Astrocyte of the spinal cord (primary cell): ENCODE measurements at places on chromosomes 13 and 19.

GRCh38 chr13:112447306-112447705, 71.2 kb downstream of the SPACA7 start:
- DNase-seq: no peak

- DNase-seq: peak; percentile 36
These were observed 2.0 kb downstream of the GPI start for GRCh38 chr19:34366738-34367623.

GRCh38 chr13:105452895-105453294, 1082.6 kb downstream of the EFNB2 start:
- DNase-seq: no peak

GRCh38 chr13:19993024-19993423, 34.5 kb downstream of the ZMYM2 start:
- no peak for DNase-seq

DNA sequence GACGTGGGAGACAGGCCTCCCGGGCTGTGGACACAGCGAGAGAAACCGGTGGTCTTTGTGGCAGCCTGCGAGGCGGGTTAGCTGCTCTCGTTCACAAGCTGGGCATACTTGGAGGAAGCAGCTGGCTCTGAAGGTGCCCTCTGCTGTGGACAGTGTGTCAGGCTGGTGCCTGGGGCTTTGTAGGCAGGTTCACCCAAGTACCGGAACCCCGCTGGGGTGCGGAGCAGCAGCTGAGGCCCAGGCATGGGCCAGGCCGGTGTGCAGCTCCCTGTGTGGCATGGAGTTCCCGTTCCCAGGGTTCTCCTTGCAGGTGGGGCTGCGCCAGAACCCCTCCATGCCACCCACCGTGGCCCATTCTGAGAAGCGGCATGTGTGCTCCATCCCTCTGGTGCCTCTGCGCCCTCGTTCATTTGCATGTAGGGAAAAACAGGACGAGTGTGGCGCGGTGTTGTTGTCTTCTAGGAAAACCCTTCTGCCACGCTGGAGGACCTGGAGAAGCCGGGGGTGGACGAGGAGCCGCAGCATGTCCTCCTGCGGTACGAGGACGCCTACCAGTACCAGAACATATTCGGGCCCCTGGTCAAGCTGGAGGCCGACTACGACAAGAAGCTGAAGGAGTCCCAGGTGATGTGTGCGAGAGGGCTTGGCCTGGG, 20.0 kb downstream of the UPF1 start:
- DNase-seq: no peak

DNA sequence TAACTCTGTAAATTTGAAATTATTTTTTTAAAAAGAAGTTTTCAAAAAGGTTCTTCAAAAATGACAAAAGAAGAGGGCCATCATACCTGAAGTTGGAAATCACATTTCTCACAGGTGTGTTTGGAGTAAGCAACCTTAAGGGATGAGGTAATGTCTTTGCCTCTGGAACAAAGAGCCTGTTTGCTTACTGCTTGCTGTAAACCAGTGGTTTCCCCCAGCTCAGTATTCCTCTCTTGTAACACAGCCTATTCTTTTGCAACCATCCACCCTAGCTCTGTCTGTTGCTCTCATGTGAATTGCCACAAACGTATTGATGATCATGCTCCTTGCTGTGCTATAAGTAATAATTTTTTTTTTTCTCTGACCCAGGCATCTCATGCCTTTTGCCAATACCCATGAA, 38.1 kb downstream of the UCHL3 start:
- no peak for DNase-seq

GRCh38 chr13:108940121-108940520, 310.7 kb downstream of the MYO16 start:
- DNase-seq: no peak

- DNase-seq: peak; percentile 66
These were observed 17.7 kb downstream of the GPC6 start for GRCh38 chr13:93244141-93244917.

GRCh38 chr19:50724522-50725217, 1.5 kb downstream of the CLEC11A start:
- peak; percentile 98 for DNase-seq

DNA sequence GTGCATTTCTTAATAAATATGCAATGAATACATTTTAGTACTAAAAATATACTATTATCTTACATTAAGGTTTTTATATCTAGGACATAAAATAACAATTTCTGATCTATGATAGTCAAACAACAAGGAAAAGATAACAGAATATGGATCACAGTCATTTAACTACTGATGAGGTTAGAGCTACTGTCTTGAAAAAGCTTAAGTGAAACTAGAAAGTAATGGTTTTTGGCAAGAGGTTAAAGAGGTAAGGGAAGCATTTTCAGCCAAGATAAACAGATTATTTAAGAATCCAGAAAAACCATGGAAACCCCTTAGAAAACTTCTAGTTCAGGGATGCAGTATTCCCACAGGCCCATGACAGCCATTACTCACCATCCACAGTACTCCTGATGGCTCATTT, 787.4 kb downstream of the DACH1 start:
- peak; percentile 32 for DNase-seq

GRCh38 chr13:28394422-28394821, 100.5 kb downstream of the FLT1 start:
- DNase-seq: peak; percentile 2

DNA sequence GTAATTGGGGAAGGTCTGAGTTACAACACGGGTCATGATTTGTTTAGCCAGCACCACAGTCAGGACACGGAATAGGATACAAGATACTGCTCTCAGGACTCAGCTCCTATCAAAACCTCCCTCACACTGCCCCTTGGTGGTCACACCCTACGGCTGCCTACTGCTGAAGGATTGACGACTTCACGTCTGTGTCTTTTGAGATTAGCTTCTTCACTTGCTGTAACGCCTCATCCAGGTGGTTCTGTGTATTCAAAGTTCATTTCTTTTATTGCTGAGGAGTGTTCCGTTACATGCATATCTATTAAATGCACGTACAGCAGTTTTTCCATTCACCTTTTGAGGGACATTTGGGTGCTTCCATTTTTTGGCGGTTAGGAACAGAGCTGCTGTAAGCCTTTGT, 46.3 kb downstream of the URI1 start:
- no peak for DNase-seq

DNA sequence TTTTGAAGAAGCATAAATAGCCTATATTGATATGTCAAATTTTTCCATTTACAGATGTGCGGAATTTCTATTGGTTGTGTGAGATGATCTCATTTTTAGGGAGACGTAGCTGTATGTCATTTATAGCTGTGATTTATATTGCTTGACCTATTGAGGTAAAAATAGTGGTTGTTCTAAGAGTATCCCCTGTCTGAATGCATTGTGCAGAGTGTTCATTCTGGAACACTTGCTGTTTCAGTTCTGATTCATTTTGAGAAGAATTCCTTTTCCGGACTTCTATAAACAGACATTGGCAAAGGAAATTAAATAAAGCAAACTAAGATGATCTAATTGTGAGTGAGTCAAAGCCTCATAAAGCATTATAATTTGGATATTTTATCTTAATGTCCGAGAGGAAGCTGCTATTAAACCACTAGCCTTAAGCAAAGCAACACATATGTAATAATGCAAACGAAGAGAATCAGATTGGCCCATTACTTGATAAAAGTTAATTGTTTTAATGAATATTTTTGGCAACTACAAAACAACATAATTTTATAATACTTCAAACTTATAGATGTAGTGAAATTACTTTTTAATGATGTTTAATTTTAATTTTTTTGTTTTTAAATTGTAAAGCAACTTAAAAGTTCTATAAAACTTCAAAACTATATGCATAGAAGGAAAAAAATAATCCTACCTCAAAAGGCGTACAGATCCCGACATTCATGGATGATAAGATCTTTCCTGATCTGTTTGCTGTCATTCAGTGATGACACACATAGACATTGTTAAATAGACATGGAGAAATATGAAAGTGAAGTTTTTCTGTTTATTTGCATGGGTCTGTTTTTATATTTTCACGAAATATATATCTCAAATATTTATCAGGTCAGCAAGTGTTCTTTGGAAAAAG, 942.6 kb upstream of the SLC10A2 start:
- peak; percentile 85 for DNase-seq

DNA sequence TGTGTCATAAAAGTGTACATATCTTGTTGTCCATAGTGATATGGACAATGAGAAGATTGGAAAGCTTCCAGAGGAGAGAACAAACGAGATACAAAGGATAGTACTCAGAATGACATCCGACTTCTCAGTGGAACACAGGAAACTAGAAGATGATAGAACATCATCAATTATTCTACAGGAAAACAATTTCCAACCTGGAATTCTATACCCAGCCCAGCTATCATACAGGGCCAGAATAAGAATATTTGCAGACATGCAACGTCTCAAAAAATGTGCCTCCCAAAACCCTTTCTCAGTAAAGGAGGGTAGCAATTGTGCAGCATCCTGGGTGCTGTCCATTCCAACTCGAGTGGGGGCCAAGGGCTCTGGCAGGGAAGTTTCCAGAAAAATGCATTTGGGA, 24.0 kb downstream of the F2RL3 start:
- no peak for DNase-seq

DNA sequence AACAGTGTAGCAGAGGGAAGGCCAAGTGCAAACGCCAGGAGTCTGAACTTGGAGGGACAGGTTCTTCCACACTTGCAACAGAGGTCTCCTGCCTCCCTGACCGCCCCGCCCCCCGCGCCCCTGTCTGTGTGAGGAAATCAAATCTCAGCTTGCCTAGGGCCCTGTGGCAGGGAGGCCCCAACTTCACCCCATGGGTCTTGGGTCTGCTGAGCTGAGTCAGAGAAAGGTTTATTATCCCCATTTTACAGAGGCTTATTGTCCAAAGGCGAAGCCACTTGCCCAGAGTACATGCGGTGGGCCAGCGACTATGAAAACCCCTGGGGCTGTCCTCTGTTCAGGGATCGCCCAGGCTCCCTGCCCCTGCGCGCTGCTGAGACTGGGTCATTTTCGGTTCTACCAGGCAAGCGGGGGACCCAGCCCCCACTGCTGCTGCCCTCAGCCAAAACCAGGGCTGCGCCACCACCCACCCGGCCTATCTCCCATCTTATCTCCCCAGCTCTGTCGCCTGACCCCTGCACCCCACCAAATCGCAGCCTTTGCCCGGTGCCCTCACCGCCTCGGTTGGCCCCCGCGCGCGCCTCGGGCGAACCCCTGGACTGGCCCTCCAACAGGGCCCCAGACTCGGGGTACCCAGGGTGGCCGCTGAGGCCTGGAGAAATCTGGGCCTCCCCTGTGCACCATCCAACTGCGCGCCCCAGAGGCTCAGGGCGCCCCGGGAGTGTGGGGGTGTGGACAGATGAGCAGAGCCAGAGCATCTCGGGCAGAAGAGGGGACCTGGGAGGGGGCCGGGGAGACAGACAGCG, 850 bp upstream of the CERS4 start:
- DNase-seq: no peak

DNA sequence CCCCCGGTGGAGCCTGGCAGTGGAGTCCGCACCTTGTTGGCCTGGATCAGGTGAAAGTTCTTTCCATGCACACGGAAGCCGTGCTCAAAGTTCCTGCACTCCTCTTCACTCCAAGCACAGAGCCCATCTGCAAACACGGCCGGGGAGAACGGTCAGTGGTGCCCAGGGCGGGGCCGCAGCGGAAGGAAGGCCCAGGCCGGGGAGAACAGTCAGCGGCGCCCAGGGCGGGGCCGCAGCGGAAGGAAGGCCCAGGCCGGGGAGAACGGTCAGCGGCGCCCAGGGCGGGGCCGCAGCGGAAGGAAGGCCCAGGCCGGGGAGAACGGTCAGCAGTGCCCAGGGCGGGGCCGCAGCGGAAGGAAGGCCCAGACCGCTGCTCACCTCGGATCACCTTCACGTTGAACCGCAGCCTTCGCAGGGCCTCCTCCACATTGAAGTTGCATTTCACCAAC, 20.6 kb upstream of the PLPP2 start:
- DNase-seq: no peak

- DNase-seq: peak; percentile 99
These were observed 105.2 kb downstream of the COL4A2 start for GRCh38 chr13:110412132-110412914.

DNA sequence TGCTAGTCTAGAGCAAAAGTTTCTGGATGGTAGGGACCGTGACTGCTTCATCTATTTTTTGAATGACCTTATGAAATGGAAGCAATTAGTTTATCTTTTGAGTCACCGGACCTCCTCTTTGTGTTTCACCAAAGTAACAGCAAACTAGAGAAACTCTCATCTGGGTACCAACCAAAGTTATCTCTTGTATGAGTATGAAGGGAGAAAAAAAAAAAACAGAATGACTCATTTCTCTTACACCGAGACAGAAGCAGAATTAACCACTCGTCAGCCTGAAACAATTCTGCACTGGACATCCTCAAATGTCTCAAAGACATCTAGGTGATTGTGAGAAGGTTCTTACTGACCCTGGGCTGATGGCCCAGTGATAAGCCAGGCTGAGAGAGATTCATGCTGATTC, 18.3 kb downstream of the ZNF100 start:
- peak; percentile 26 for DNase-seq

DNA sequence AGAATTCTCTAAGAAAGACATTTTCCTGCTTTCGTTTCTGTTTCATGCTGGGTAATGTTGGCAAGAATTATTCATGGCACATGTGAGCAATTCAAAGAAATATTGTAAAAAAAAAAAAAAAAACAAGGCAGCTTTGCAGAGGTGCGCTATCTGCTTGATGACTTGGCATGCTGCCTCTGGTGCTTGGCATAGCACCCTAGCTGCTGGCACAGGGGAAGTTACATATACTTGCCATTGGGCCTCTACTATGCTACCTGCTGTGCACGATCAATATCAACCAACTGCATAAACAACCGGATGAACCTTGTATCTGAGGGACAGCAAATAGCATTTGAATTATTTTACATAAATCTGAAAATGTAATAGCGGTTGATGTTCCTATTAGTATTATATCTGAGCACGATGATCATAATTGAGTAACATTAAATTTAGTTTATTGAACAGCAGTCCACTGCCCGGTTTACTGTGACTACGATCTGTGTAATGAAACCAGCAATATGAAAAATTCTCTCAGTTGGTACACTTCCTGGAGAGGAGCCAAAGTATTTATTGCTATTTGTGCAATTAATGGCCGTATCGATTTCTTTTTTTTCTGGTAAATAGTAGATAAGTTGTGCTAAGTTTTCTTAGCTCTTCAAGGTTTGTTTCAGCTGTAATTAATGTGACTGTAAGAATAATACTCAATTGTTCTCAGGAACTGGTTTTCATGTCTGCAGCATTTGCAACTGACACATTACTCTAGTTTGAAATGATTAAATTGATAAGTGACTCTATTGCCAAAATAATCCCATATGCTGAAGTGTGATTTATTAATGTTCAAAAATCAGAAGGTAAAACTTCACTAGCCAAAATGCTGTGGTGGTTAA, 717.3 kb downstream of the DACH1 start:
- no peak for DNase-seq

- DNase-seq: peak; percentile 92
These were observed at the start of gene HSPB6 for GRCh38 chr19:35756377-35757230. Gene HSPB6, minus strand, starts transcription at chr19:35757029. Its CDS starts 21 bp downstream, at chr19:35757008.
